CD8-positive, alpha-beta memory T cell (primary cell): ENCODE measurements at places on chromosomes 2 and 18.

DNA sequence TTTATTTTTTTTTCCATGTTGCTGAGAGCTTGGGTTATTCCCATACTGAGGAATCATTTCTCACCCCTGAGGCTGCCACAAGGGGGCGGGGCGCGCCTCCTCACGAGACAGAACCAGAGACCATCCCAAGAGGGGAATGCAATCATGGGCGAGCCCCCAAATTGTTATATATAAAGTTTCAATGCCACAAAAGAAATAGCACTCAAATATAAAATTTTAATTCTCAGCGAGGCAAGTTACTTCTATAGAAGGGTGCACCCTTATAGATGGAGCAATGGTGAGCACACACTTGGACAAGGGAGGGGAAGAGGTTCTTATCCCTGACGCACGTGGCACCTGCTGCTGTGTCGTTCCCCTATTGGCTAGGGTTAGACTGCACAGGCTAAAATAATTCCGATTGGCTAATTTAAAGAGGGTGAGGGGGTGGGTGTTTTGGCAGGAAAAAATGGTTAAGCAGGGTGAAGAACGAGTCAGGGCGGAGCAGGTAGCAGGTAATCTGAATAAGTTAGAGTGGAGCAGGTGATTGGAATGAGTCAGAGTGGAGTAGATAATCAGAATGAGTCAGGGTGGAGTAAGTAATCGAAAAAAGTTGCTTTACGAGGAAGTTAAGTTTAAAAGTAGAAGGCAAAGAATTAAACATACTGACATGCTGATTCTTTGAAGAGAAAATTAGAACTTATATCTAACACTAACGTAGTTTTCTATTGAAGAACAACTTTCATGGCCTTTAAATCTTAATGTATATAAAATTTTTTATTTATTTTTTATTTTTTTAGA is 177.5 kb downstream of the MTCL1 start:
- DNase-seq, result no peak

DNA sequence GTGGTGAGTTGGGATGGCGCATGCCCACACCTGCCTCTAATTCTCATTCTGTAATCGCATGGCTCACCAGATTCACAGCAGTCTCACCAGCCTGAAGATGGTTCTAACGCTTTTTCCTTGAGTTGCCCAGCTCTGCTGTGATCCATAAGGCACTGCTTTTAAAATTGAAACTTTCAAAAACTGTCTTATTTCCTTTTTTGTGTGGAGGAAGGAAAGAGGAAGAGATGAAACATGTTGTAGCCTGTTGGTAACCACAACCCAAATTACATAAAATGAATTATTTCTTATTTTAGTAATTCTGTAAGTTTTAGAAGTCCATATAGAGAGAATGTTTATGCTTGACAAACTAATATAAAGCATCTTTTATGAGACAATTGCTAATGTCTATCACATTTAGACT is 165.4 kb downstream of the RBM43 start:
- no peak for DNase-seq

DNA sequence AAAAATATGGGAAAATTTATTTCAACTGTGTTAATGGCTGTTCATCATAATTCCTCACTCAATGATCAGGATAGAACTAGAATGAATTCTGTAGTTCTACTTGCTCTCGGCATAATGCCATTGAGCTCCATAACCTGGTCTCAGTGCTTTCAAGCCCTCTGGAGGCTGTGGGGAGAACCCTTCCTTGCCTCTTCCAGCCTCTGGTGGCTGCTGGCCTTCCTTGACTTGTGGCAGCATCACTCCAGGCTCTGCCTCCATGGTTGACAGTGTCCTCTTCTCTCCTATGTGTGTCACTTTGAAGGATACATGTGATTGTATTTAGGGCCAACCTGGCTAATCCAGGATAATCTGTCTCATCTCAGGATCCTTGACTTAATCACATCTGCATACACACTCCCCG is 26.9 kb upstream of the CABYR start:
- DNase-seq, result no peak

DNA sequence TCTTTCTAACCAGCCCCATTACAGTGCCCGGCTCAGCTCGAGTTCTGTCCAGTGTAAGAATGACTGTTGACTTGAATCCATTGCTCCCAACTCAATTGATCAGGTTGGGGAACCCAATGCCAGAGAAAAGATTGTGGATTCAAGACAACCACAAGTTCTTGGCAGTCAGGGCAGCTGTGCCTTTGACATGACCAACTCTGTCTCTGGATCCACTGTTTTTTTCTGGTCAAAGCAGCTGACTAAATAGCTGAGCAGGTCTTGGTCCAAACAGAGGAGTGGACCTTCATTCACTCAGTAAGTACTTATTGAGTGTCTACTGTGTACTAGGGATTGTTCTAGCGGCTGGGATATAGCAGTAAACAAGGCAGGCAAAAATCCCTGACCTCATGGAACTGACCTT is 6.3 kb upstream of the ATOH8 start:
- DNase-seq, result no peak

- peak; percentile 11 for DNase-seq
Observed at GRCh38 chr2:143284087-143284675, 155.0 kb downstream of the ARHGAP15 start.

- no peak for DNase-seq
Observed at GRCh38 chr2:111005821-111006220, 114.9 kb upstream of the BCL2L11 start.

DNA sequence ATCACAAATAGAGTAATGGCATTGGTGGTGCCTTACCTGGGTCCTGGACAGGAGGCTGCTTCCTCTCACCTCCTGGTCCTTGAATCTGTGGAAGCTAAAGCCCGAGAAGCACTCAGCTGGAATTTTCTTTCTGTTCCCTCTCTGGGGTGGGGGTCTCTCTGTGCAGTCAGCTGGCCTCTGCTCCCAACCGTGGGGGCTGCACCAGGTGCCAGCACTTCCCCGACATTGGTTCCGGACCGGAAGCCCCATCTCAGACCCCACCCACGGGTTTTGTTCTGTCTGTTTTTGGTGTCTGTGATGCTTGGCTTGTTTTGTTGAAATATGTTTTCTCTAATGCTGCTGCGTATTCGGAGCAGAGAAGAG is 154.7 kb downstream of the TWIST2 start:
- DNase-seq, result no peak

DNA sequence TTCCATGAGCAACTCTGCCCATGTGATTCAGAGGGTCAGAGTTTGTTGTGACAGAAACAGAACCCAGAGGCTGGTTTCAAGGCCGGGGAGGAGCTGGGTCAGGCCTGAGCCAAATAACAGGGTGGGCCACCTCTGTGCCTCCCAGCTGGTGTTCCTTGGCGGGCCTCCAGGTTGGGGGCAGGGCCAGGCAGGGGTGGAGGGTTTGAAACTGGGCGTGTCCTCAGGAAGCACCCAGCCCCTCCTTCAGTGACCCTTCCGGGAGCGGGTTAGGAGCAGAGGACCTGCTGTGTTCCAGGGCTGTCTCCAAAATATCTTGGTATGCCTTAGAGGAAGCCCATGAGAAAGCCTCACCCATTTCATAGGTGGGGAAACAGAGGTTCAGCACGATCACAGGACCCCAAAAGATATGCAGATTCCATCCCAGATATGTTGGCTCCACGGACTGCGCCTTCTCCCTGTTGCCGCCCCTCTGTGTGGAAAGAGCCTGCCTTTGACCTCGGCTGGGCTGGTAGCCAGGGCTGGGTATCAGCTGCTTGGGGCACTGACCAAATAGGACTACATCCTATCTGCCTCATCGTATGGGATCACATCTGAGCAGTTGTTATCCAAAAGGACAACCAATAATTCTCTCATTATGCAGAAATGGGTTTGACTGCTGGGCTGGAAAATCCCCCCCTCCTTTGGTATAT is 74.8 kb upstream of the GLI2 start:
- no peak for DNase-seq

DNA sequence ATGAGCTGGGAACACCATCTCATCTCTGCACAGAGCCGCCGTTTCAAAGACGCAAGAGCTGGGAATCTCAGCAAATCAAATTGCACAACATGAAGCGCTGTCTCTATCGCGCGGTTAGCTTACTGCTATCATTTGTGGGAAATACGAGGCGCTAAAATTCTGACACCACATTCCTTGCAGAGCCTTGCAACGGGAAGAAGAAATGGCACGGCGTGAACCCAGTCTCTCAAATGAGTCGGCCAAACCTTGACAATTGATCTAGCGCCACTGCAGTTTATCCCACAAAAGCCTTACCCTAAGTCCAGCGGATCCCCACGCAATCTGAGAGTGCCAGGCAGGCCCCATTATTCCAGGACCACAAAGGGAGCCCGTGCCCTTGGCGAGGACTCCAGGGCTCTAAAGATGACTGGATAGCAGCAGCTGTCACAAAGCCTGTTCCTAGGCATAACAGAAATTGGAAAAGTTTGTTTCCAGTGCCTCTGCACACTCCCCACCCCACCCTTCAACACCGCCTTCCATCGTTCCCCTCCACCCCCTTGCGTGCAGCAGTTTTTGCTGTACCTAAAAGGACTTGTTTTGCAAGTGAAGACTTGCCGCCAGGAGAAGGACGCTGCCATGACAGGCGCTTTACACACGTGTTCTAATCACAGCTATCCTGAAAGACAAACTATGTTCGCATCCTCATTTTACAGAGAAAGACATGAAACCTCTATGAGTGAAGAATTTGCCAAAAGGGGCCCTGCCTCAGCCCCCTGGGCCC is 252.4 kb downstream of the EIPR1 start:
- no peak for DNase-seq

GRCh38 chr18:74905247-74905646 is 303.7 kb downstream of the PTGR3 start:
- DNase-seq, result no peak

- DNase-seq, result no peak
Observed at GRCh38 chr2:39283561-39283960, 39.8 kb upstream of the CDKL4 start.

GRCh38 chr18:5142859-5143258 is 54.2 kb downstream of the AKAIN1 start:
- DNase-seq, result no peak

- no peak for DNase-seq
Observed at GRCh38 chr2:60167089-60167488, 386.4 kb downstream of the BCL11A start.

GRCh38 chr2:236338495-236339184 is 74.4 kb upstream of the ASB18 start:
- DNase-seq, result no peak

GRCh38 chr2:88442473-88442872 is 10.0 kb downstream of the FOXI3 start:
- DNase-seq, result no peak

DNA sequence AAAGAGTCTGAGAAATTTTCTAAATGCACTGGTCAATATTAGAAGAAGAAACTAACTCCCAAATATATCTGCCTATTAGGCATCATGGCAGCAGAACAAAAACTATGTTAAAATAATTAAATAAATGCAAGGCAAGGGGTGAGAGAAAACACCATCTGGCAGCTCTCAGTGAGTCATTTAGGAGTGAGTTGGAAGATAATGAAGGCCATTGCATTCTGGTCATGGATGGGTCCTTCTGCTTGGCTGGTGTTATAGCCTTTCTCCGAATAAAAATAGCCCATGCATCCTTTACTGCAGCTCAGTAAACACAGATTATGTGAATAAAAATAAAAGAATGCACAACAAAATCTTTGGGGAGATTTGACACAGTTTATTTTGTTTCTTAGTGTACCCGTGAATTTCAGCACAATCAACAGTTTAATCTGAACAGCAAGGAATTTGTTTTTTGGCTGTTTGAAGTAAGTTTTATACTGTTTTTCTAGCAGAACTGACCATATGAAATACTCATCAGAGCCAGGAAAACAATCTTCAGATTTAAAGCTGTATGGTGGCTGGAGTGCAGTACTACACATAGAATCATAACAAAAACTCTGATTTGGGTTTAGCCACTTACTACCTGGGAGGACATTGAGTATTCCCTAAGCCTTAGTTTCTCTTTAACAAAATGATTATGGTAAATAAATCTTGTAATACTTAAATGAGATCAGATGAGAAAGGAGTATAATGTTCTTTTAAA is 225.1 kb upstream of the ITGA4 start:
- DNase-seq, result no peak

DNA sequence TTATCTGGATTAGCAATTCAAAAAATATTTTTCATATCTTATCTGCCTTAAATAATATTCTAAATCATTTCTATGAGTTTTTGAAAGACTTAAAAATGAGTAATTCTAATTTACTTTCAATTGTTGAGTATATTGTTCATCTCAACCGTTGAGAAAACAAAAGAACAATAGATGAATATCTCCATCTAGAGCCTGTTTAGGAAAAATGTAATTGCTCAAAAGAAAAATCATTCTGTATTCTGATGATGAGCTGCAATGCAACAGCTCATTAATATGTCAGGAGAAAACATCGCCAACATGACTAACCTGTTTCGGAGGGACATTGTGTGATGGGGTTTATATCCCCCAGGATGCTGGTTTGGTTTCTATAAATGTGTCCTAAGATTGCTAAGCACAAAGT is 417.6 kb downstream of the SUCLG1 start:
- no peak for DNase-seq

GRCh38 chr2:224173210-224173609 is 134.1 kb upstream of the SERPINE2 start:
- no peak for DNase-seq

GRCh38 chr2:159202568-159203071 is 83.9 kb downstream of the WDSUB1 start:
- DNase-seq, result no peak

DNA sequence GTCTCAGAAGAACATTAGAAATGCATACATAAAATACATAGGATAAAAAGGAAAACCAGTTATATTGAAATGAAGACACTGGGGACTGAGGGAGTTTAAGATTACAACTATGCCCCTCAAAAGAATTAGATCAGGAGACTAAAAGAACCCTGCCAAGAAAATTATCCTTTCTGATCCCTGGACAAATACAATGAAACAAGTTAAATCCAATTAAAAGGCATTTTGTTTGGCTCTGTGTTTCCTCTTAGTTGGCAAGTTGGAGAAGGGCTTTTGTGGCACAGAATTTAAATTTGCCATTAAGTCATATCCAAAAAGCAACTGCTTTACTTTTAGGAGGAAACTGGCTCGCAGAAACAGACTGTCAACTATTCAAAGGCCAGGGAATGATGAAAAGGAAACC is 99.1 kb upstream of the CD302 start:
- no peak for DNase-seq

- DNase-seq, result no peak
Observed at GRCh38 chr2:217225596-217225995, 365.7 kb upstream of the TNP1 start.

- no peak for DNase-seq
Observed at GRCh38 chr18:3340682-3341097, 78.8 kb downstream of the MYL12B start.

DNA sequence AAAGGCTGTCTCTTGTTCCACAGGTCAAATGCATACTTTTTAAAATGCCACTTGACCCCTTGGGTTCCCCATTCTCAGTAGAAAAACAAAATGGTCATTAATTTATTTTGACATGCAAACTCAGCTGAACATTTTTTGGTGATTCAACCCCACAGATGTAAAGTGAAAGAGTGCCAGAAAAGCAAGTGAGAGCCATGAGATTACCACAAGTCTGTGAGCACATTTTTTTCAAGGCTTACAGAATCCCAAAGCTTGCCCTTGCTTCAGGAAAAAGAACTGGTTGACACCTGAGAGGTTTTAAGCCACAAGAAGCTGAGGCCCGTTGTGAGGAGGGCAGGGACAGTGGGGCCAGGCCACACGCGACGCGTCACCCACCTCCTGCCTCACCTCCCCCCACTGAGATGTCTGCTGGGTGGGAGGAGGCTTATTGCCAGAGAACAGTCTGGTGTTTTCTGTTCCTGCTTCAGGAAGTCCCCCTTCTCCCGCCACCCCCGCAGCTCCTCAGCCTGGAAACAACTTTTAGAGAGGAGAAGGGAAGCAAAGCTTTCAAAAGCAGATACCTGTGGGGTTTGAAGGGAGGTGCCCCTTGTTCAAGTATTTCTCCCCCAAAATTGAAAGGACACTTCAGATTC is 70.4 kb upstream of the CYP1B1 start:
- DNase-seq, result no peak
